ENCODE measurements at places on chromosomes 5 and 9.

- no peak for DNase-seq
Observed at GRCh38 chr9:115350548-115350947, 232.6 kb upstream of the TNC start.

- DNase-seq, result no peak
Observed at GRCh38 chr9:36486329-36486932, 86.3 kb upstream of the MELK start.

GRCh38 chr5:154630410-154630809 lies 124.8 kb upstream of the LARP1 start:
- no peak for DNase-seq

DNA sequence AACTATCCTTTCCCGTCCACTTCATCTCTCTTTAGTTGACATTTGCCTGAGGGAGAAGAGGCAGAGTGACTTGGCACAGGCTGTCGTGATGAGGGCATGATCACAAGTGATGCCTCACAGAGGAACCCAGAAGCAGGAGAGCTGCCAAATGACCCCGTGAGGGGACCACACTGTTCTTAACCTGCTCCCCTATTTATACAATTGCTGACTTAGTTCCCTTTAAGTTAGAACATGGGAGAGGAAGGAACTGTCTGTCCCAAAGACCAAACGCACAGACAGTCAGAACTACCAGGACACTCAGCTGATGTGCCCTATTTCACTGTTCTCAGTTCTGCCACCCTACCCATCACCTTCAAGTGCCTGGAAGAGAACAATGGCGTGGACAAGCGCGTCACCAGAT lies 73.7 kb downstream of the SLC1A3 start:
- DNase-seq, result no peak

- no peak for DNase-seq
Observed at GRCh38 chr5:44266882-44267576, 122.2 kb downstream of the FGF10 start.

GRCh38 chr5:176874198-176874780 lies 24.9 kb downstream of the HK3 start:
- no peak for DNase-seq

GRCh38 chr5:11724940-11725339 lies 179.3 kb downstream of the CTNND2 start:
- no peak for DNase-seq

DNA sequence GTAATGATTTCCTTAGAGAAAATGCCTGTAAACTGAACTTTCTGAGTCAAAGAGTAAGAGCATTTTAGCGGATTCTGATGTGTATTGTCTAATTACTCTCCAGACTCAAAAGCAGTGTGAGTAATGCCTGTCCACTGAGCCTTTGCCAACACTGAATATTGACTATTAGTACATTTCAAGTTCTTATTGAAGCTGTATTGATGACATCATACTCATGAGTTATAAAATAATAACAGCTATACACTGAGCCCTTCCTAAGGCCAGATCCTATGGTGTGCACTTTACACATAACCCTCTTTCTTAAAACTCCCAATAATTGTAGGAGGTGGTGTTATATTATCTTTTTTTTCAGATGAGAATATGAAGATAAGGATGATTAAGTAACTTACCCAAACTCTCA lies 152.8 kb upstream of the TRPC7 start:
- no peak for DNase-seq

DNA sequence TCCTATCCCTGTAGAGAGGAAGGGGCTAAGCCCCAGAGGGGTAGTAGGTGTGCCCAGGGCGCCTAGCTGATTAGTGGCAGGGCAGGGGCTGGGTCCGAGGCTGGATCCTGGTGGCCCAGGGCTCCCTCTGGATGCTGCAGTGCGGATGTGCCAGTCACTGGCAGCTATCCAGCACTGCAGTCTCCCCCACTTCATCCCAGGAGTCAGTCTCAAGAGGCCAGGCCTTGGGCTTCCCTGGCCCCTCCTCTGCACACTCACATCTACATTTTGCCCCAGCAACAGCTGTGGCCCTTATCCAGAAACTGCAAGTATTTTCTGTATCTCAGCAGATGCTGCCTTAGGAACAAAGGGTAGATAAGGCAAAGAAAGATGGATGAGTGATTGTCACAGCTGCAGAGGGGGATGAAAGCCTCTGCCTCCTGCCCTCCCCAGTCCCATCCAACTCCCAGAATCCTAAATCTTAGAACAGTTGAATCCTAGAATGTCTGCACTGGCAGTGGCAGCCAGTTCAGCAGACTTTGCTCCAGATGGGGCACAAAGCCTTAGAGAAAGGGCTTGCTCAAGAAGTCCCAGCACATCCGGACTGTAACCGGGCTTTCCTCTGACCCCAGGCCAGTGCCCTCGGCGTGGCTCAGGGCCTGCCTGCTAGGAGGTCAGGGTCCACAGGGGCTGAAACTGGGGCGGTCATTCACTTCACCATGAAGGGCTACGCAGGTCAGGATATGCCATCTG lies 1.6 kb downstream of the ANXA6 start:
- DNase-seq, result no peak

- DNase-seq, result no peak
Observed at GRCh38 chr5:142168365-142168764, 59.8 kb downstream of the NDFIP1 start.

GRCh38 chr5:63686938-63687337 lies 275.3 kb downstream of the HTR1A start:
- DNase-seq, result no peak

DNA sequence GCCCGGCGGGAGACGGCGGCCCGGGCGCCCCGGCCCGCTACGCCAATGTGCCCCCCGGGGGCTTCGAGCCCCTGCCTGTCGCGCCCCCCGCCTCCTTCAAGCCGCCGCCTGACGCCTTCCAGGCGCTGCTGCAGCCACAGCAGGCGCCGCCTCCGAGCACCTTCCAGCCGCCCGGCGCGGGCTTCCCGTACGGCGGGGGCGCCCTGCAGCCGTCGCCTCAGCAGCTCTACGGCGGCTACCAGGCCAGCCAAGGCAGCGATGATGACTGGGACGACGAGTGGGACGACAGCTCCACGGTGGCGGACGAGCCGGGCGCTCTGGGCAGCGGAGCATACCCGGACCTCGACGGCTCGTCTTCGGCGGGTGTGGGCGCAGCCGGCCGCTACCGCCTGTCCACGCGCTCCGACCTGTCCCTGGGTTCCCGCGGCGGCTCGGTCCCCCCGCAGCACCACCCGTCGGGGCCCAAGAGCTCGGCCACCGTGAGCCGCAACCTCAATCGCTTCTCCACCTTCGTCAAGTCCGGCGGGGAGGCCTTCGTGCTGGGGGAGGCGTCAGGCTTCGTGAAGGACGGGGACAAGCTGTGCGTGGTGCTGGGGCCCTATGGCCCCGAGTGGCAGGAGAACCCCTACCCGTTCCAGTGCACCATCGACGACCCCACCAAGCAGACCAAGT lies 723 bp downstream of the SNX18 start:
- no peak for DNase-seq

DNA sequence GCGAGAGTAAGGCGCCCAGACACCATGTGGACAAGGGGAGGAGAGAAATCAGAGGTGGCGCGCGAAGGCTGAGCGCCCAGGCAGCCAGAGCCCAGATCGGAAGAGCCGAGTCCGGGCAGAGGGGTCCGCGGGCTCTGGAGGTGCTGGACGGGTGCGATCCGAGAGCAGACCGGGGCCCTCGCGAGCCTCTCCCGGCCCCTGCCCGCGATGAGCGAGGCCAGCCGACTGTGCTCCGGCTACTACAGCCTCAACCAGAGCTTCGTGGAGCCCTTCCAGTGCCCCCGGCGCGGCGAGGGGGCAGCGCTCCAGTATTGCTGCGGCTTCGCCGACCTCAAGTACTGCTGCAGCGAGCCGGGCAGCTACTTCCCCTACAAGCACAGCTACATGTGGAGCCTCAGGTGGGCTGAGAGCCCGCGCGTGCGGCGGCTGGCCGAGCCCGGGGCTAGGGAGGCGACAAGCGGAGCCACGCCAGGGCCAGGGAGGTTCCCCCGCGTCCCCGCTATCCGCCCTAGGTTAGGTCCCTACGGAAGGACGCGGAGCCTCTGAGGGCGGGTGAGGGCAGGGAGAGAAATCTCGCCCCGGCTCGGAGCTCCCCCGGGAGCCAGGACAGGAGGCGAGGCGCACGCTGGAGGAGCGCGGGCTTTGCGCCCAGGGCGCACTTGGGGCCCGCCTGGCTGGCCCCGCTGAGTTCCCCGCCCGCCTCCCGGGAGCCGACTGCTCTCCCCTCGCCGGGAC lies at the start of gene SHISAL2B:
Gene SHISAL2B, plus strand, starts transcription at position 87 of the 735 bp plus-strand sequence. Its CDS starts 121 bp downstream, at position 208.
- peak; percentile 48 for DNase-seq

DNA sequence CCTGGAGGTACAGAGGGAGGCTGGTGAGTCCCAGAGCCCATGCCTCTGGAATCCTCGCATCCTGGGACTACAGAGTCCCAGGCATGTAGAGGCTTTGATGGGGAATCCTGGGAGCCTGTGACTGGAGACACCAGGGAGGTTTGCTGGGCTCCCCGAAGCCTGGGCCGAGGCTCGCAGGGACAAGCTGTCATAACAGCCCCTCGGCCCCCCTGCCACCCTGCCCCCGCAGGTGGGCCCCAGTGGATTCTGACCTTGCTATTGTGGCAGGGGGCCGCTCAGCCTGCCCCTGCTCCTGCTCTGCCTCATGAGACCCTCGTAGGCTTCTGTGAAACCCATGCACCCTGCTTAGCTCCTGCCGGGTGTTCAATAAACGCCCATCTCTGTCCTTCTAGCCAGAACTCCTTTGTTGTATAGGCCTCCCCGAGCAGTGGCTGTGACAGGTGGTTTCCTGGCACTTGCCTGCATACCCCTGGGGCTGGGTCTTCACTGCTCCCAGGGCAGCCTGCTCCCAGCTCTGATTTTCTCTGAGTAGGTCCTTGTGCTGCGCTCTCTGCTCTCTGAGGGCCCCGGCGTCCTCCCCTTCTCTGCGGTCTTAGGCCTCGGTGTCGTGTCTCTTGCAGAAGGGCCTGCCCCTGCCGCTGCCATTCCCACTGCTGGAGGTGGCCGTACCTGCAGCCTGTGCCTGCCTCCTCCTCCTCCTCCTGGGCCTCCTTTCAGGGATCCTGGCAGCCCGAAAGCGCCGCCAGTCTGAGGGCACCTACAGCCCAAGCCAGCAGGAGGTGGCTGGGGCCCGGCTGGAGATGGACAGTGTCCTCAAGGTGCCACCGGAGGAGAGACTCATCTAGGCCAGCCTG lies 20.4 kb downstream of the CRB2 start:
- no peak for DNase-seq

DNA sequence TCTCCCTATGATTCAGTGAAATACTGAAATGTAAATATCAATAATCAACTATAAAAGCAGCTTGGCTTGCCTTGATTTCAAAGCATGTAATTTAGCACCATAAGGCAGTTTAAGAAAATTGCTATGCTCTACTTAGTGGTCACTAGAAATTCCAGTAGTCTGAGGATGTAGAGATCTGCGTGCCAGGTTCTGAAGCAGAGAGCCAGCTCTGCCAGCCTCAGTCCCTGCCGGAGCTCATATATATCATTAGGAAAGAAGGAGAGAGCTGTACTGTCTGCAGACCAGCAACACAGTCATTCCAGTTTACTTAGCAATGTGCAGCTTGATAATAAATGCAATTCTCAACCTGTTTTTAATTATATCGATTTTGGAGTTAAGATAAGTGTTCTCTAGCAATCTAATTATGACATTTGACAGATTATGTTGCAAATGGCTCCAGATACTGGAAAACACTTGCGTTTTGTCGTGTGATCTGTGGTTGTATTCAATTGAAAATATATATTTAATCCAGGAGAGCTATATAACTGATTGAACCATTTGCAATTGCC lies 540.5 kb downstream of the CTNND2 start:
- DNase-seq, result no peak

- DNase-seq, result no peak
Observed at GRCh38 chr9:121887553-121888437, 205.3 kb downstream of the TTLL11 start.

- DNase-seq, result no peak
Observed at GRCh38 chr9:126652140-126652582, 38.4 kb downstream of the LMX1B start.

GRCh38 chr5:169435506-169436229 lies 134.7 kb upstream of the SLIT3 start:
- DNase-seq, result no peak

DNA sequence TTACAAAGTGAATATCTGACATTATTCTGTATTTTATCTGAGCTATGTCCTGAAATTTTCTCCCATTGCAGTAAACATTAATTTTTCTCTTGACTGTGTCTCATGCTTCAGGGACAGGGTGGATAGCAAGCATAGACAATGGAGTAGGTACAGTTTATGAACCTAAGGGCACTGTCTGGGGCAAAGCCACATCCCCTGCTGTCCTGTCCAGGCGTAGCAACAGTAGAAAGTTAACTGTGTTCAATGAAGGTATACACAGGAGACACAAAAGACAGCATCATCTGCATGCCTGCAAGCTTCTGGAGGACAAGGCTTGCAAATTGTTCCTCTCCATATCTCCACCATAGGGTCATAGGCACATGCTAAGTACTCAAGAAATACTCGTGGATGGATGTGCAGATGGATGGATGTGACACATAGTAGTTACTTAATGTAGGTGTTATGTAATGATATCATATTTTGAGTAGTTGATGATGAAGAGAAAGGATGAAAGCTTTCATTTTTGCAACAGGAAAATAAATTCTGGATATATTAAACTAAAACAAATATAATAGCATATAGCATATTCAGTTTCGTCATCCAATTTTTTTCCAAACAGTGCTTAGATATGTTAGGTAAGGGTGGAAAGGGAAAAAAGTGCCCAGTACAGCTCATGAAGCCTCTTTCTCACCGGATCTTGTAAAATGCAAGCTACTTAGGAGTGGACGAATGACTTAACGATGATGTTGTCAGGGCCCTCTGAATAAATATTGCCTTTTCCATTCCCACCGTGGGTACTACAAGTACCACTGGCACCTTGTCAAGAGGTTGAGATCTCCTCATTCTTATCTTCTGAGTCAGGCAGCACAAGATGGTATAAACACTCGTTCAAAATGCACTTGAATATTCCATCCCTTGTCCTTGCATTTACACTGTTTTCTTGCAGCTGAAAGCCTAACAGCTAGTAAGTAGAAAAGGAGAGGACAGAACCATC lies 19.9 kb upstream of the ZSWIM6 start:
- DNase-seq, result peak; percentile 74

DNA sequence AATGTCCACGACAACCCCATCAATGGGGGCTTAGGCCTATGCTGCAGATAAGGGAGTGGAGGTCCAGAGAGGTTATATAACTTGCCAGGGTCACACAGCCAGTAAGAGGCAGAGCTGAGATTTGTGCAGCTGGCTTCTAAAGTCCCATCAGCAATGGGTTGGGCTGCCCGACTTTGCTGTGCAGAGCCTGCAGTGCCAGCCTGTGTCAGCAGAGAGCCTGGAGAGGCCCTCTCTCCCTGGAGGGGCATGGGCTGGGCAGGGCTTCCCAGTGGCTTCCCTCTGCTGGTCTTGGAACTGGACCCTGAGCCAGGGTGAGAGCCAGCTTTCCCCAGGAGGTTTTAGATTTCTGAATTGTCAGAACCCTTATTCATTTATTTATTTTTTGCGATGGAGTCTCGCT lies 77.2 kb upstream of the RAPGEF1 start:
- DNase-seq, result no peak
